ENCODE measurements at places on chromosomes 5 and 9.

DNA sequence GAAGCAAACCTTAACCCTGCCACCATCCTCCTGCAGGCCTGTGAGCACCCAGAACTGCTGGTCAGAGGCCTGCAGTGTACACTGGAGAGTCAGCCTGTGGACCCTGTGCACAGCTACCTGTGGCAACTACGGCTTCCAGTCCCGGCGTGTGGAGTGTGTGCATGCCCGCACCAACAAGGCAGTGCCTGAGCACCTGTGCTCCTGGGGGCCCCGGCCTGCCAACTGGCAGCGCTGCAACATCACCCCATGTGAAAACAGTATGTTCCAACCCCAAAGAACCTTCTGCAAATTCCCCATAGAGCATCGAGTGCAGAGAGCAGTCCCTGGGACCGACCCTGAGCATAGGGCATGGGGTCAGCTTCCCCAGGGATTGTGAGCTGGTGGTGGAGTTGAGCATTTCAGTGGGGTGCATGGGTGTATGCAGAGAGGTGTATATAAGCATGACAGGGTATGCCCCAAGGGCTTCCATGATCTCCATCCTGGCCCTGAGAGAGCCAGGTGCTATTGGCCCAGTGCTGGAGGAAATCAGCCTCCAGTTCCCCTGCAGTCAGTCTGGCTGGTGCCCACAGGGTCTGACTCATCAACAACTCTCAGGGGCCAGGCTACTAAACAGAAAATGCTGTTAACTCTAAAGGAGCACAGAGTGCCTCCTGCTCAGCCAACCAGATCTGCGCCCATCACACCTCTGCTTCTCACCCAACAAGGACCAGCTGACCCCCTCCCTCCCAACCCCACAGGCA lies 126.2 kb downstream of the SAXO1 start:
- DNase-seq, result no peak

DNA sequence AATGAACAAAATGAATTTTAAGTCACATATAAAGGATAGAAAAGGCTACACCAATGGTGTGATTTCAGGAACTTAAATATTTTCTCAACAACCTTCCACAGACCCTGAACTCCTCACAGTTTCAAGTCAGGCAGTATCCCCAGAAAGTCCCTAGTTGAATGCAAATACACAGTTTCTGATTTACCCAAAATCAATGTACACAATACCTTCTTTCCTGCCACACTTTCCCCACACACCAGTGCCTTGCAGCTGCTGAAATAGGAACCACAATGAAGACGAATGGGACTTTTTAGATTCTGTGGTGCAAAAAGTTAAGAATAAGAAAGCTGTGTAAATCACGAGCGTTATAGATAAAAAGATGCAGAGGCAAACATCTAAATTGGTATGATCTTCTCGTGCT lies 552.4 kb upstream of the MEF2C start:
- DNase-seq, result no peak

DNA sequence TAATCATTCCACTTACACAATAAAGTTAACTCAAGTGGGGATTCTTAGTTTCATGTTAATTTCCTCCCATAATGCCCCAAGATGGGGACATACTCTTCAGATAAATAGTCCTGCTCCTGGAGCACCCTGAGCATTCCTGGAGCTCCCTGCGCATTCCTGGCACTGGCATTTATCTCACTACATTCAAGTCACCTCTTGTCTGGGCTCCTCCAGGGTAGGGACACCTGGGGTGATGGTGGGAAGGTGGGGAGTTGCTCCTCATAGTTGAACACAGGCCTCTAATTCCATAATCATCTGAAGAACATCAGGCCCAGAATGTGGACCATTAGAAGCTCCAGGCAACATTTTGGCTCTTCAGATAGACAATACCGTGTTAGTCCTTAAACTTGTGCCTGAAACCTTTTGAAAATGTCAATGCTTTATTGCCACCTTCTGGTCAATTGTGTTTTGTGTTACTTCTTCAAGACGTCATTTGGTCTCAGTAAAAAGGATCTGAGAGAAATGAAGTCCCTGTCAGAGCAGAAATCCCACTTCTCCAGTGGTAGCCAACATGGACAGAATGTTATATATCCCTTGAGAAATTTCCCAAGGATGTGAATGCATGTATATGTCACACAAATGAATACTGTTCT lies 14.2 kb upstream of the AGGF1 start:
- no peak for DNase-seq

- no peak for DNase-seq
These were observed 300.0 kb downstream of the SH3GL2 start for GRCh38 chr9:17878810-17879370.

GRCh38 chr5:1891391-1891790 lies 8.7 kb upstream of the IRX4 start:
- no peak for DNase-seq

- no peak for DNase-seq
These were observed 95.8 kb downstream of the LMNB1 start for GRCh38 chr5:126872561-126873354.

- no peak for DNase-seq
These were observed 17.7 kb downstream of the ANGPTL2 start for GRCh38 chr9:127104581-127105311.

GRCh38 chr9:88266416-88266815 lies 121.8 kb upstream of the SPIN1 start:
- DNase-seq, result no peak
